ENCODE measurements at places on chromosomes 2 and 18.

- peak; percentile 80 for DNase-seq
These were observed 12.8 kb upstream of the ALPP start for GRCh38 chr2:232365621-232366321.

GRCh38 chr2:112915300-112916144, 4.6 kb downstream of the IL37 start:
- DNase-seq = no peak

- no peak for DNase-seq
These were observed 15.7 kb downstream of the PRELID3A start for GRCh38 chr18:12423393-12423792.

DNA sequence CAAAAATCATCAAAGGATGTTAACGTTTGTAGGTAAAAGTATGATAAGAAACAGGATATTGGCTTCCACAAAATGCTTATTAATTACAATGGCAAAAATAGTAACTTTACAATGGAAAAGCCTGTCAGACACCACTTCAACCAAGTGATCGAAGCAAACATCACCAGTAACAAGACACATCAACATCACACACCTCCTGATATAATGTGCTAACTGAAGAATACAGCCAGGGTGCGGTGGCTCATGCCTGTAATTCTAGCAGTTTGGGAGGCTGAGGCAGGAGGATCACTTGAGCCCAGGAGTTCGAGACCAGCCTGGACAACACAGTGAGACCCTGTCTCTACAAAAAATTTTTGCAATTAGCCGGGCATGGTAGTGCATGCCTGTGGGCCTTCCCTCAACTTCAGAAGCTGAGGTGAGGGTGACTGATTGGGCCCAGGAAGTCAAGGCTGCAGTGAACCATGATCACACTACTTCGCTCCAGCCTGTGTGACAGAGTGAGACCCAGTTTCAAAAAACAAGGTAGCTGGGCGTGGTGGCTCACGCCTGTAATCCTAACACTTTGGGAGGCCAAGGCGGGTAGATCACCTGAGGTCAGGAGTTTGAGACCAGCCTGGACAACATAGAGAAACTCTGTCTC, 15.0 kb downstream of the MGAT4A start:
- DNase-seq = no peak

GRCh38 chr2:235183786-235184185, 232.0 kb downstream of the SH3BP4 start:
- no peak for DNase-seq

DNA sequence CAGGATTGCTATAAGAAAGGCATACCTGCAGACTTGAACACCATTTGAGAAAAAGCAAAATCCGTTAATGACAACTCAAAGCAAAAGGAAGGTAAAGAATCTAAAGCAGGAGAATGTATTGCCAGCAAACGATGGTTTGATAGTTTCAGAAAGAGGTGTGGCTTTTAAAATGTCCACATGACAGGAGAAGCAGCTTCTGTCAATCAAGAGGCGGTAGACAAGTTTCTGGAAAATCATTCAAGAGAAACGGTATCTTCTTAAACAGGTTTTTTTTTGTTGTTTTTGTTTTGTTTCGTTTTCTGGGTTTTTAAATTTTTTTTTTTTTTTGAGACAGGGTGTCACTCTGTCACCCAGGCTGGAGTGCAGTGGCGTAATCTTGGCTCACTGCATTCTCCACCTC, 13.8 kb downstream of the CLEC4F start:
- DNase-seq = no peak

- DNase-seq = no peak
These were observed 23.3 kb downstream of the RHOB start for GRCh38 chr2:20470211-20470610.

GRCh38 chr2:174967691-174968260, 37.4 kb downstream of the CHN1 start:
- DNase-seq = no peak

DNA sequence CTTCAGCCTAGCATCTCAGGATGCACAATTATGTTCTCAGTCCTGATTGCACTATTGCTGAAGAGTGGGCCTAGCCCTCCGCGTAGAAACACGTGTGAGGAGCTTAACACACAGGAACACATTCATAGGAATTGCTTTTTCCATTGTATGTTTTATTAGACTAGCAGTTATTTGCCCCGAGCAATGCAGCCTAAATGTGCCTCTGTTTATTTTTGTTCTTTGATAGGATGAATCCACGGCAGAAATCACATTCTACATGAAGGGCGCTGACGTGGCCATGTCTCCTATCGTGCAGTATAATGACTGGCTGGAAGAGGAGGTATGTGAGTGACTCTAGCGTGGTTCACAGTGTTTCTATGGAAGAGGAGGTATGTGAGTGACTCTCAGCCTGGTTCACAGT, 65.9 kb upstream of the NFATC1 start:
- DNase-seq = no peak

- DNase-seq = no peak
These were observed 17.9 kb downstream of the STK17B start for GRCh38 chr2:196153480-196153879.

DNA sequence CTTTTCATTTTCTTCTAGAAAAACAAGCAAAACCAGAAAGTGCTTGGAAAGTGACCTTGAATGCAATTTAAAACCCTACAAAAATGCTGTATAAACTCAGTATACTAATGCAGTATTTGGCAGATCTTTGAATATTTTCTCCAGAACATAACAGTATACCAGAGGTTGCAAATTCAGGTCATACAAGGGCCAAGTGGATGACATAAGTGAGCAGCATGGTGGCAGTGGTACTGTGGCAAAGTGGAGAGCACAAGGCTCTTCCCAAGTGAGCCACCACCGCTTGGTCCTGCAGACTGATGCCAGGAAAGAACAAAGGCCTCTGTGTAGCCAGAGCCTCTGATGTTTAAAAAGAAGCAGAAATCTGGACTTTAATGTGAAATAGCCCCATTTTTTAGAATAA, 33.1 kb downstream of the METTL4 start:
- no peak for DNase-seq

DNA sequence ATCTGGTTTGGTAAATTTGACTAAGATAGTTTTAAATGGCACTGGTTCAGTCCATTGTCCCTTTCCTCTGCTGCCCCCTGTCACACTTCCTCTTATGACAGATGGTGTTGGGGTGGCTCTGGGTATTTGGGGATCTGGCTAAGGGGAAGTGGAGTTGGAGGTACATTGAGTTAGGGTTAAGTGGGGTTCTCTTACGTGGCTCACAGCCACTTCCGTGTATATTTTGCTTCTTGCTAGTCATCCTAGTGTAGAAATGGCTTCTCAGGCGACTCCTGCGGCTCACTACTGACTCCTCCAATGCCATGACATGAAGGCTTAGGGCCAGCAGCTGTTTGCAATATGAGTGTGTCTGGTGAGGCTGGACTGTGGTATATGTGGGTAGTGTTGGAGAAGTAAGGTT, 187.0 kb downstream of the HAUS1 start:
- DNase-seq = no peak

- DNase-seq = no peak
These were observed 254.1 kb downstream of the HNMT start for GRCh38 chr2:138218397-138218796.

DNA sequence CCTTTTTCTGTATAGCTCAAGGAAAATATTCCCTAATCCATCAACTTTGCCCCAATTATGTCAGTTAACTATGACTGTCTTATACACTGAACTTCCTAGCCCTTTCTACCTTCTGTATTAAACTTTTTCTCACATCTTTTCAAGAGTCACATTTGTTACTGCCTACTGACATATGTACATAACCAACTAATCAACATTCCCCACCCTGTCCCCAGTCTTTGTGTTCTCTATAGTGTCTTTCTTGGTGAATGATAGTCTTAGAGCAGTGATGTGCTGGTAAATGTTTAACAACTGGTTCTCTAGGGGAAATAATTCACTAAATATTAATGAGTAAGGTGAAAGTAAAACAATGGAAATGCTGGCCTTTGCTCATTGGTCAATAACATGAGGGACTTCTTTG, 61.6 kb upstream of the PIK3C3 start:
- no peak for DNase-seq

DNA sequence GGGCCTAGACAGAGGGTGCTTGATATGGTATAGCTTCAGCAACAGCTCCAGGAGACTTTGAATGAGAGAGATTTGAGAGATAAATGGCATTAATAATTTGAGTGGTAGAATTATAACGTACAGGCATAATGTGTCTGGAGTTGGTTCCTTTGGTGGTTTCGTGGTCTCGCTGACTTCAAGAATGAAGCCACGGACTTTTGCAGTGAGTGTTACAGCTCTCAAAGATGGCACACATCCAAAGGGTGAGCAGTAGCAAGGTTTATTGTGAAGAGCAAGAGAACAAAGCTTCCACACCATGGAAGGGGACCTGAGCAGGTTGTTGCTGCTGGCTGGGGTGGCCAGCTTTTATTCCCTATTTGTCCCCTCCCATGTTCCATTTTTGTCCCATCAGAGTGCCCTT, 23.1 kb downstream of the PDCD1 start:
- DNase-seq = no peak

DNA sequence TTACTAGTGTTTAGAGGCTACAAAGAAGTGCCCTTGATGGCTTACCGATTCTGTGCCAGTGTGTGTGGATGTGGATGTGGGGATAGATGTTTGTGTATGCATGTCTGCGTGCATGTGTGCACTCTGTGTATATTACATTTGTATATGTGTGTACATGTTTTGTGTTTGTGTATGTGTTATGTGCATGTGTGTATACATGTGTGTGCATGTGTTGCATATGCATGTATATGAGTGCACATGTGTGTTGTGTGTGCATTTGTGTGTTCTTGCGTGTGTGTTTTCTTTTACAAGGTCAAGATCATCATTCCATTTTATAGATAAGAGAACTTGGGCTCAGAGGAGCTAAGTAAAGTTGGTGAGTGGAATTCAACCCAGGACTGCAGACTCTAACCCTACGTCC, 217.1 kb upstream of the PID1 start:
- no peak for DNase-seq

GRCh38 chr18:60277855-60278480, 94.6 kb downstream of the MC4R start:
- DNase-seq = no peak

DNA sequence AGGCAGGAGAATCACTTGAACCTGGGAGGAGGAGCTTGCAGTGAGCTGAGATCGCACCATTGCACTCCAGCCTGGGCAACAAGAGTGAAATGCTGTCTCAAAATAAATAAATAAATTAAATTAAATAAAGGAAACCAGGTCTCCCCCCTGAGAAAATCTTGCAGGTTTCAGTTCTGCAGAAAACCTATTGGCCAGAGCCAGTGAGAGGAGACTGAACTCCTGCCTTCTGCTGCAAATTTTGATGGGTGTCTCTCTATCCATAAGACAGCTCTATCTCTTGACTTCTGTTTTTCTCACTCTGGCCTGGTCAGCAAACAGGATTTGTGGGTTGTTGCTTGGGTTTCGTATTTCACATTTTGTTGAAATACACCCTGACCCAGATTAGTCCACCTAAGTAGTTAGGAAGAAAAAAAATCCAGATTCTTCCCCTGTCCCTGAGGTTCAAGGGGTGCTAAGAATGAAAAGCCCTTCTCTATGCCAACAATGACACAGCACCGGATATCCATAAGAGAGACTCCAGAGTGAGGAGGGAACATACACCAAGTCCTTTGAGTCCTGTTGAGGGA, 86.7 kb upstream of the MAP4K4 start:
- DNase-seq = no peak

GRCh38 chr2:188199716-188200128, 92.0 kb upstream of the GULP1 start:
- no peak for DNase-seq

- DNase-seq = no peak
These were observed 68.5 kb downstream of the ABI2 start for GRCh38 chr2:203396667-203397066.

GRCh38 chr2:8876628-8877027, 39.2 kb upstream of the KIDINS220 start:
- DNase-seq = no peak

DNA sequence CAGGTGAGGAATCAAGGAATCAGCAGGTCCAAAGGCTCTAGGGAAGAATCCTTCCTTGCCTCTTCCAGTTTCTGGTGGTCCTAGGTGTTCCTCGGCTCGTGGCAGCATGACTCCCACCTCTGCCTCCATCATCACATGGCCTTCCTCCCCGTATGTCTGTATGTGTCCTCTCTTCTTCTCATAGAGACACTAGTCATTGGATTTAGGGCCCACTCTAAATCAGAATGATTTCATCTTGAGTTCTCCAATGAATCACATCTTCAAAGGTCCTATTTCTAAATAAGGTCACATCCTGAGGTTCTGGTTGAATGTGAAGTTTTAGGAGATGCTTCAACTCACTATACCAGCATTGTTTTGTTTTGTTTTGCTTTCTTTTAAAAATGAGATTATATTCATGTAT, 11.1 kb upstream of the AGFG1 start:
- no peak for DNase-seq

GRCh38 chr2:157784169-157784822, 91.8 kb downstream of the ACVR1 start:
- no peak for DNase-seq

DNA sequence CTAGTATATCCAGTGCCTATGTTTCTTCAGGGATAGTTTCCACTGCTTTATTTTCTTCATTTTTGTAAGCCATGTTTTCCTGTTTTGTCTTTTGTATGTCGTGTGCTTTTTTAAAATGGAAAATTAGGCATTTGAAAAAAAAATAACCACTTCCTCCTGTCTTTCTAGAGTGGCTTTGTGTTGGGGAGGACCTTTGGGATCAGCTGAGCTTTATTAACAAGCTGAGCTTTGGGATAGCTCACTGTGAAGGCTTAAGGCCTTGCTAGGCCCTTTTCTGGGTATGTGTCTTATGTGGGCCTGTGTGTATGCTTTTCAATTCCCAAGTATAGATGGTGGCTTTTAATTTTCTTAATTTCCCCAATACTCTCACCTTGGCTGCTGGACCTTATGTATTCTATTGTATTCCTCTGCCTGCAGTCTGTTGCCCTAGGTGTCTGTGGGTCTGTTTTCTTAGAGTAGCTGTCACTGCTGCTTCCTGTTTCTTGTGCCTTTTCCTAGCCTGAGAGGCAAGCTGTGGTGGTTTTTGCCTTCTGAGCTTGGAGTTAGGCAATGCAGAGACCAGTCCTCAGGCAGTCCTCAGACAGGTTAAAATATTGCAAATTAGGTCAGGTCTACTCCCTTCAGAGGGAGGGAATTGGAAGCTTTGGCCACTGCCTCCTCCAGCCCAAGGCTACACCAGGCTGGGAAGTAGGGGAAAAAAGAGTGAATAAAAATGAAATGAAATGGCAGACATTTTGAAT, 134.7 kb downstream of the LDLRAD4 start:
- no peak for DNase-seq

Data from GM19239 (cell line).